ENCODE measurements at places on chromosomes 16 and 17.

- DNase-seq = no peak
These were observed 94.4 kb upstream of the CIBAR2 start for GRCh38 chr16:85206472-85207356.

GRCh38 chr16:31393056-31393455 lies at the start of gene ITGAD:
ITGAD (plus strand) TSS chr16:31393335; CDS start chr16:31393361, 26 bp downstream.
- DNase-seq = no peak

DNA sequence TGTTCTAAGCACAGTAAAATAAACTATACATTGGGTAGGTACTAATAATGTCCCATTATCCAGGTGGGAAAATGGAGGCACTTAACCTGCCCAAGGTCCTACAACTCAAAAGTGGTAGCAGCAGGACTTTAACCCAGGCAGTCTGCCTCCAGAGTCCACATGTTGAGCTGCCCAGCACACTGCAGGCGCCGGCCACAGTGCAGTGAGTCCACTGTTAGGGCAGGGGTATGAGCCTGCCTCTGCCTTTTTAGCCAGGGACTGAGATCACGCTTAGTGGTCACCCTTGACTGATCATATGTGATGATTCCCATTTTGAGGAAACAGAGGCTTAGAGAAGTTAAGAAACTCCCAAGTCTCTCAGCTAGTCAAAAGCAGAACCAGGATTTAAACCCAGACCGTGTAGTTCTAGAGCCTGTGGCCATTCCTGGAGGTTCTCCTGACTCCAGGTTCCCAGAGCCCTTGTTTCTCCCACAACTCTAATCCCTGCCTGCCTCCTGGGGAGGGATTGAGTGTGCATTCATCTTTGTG lies 8.4 kb downstream of the CES1 start:
- no peak for DNase-seq

DNA sequence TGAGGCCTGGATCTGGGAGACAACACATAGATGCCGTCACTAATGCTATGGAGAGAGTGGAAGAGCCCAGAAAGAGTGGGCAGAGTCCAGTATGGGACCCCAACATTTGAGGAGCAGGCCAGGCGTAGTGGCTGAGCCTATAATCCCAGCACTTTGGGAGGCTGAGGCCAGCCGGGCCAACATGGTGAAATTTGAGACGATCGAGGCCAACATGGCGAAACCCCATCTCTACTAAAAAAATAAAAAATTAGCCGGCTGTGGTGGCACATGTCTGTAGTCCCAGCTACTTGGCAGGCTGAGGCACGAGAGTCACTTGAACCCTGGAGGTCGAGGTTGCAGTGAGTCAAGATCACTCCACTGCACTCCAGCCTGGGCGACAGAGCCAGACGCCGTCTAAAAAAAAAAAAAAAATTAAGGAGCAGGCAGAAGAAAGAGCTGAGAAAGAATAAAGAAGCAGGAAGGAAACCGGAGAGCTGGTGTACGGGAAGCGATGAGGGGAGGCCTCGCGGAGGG lies 6.0 kb upstream of the DNAI2 start:
- no peak for DNase-seq

DNA sequence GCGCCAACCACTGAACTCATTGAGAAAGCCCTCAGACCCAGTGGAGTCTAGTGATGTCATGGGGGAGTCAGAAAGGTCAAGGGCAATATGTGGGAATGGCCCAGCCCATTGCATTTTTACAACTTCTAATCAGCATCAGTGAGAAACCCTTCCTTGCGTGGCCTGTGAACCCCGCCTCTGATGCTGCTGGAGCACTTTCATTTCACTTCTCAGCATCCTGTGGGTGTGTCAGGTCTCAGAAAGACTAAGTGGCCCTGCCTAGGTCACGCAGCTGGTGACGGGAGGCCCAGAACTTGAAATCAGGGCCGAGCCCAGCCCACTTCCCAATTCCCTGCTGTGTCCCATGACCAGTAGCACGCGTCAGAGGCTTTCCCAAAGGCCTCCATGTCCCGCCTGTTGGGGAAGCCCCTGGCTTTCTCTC lies 6.1 kb downstream of the DNAI2 start:
- peak; percentile 83 for DNase-seq

- no peak for DNase-seq
These were observed 121.0 kb upstream of the IRX3 start for GRCh38 chr16:54407596-54407995.

GRCh38 chr17:83091257-83092141 lies 12.1 kb downstream of the METRNL start:
- DNase-seq = no peak

GRCh38 chr17:38428643-38429371 lies 543 bp downstream of the ARHGAP23 start:
- no peak for DNase-seq

GRCh38 chr17:2903193-2903974 lies 107.1 kb downstream of the RAP1GAP2 start:
- no peak for DNase-seq

- DNase-seq = peak; percentile 18
These were observed 22.3 kb upstream of the SMPD3 start for GRCh38 chr16:68470461-68471150.

DNA sequence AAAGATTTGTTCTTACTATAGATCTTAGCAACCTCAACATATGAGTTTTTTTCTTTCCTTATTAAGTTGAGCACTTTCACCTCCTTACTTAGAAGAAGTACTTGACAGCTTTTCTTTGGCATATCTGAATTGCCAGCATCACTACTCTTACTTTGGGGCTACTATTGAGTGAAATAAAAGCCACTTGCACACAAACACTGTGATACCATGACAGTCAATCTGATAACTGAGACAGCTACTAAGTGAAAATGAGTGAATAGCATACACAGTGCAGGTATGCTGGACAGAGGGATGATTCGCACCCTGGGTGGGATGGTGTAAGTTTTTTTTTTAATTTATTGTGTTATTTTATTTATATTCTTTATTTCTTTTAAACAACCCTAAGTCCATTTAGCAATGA lies 13.5 kb upstream of the TENT4B start:
- no peak for DNase-seq

All from CD4-positive, alpha-beta T cell treated with Interleukin-2 at 100 ng/mL for 4 hours (primary cell).